ENCODE measurements at places on chromosomes 2 and 18.

GRCh38 chr2:72915907-72916742, 1.2 kb upstream of the EMX1 start:
- peak; percentile 76 for DNase-seq

DNA sequence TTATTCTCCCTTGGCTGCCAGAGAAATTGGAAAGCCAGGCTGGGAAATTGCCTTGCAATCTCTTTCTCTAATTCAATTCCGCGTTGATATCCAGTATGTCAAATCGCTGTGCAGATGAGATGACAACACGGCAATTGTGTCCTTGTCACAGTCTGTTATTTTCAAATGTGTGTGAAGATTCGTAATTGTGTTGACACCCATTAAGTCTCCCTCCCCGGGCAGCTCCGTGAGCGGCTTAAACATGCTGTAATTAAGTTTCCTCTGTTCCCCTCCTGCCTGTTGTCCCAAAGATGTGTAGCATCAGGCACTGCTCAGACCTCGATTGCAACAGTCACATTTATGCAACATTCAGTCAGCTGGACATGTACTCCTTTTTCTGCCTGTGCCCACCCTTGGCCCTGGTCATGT, 209.5 kb downstream of the LPIN1 start:
- no peak for DNase-seq

DNA sequence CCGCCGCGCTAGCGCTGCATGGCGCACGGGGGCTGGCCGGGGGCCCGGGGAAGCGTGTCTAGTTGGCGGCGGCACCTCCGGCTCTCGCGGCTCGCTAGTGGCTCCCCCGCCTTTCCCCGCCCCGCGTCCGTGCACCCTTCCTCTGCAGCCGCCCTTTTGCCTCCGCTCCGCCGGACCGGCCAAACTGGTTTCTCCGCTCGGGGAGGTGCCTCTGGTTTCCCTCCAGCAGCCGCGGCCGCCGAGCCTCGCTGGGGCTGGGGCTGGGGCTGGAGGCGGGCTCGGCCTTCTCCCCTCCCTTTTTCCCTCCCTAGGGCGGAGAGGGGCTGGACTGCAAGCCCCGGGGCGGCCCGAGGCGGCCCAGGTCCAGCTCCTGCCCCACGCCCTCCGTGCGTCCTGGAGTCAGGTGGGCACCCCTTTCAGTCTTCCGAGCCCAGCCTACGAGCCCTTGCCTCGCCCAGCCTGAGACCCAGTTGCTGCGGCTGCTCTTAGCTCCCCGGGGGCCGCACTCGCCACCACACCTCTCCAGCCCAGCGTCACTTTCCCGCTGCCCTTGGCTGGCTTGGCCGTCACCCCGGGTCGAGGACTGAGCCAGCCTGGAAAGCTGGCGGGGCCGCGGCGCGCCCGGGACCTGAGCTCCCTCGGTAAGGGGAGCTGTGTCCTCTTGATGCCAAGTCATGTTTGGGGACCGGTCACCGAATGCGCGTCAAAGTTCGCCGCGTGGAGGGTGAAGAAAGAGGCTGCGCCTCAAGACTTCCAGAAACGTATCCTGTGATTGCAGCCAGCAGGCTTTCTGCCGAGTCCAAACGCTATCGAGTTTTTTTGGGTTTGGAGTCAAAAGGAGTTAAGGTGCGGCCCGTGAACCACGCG, at the start of gene ATP8B1:
Gene ATP8B1 (minus strand): TSS at position 213 of the 867 bp plus-strand sequence. CDS start 71,508 bp downstream, outside the sequence.
- DNase-seq, result peak; percentile 24

GRCh38 chr2:164903951-164904350, 51.4 kb downstream of the SLC38A11 start:
- no peak for DNase-seq

- no peak for DNase-seq
These were observed 127.8 kb downstream of the NXPH2 start for GRCh38 chr2:138652378-138652777.

DNA sequence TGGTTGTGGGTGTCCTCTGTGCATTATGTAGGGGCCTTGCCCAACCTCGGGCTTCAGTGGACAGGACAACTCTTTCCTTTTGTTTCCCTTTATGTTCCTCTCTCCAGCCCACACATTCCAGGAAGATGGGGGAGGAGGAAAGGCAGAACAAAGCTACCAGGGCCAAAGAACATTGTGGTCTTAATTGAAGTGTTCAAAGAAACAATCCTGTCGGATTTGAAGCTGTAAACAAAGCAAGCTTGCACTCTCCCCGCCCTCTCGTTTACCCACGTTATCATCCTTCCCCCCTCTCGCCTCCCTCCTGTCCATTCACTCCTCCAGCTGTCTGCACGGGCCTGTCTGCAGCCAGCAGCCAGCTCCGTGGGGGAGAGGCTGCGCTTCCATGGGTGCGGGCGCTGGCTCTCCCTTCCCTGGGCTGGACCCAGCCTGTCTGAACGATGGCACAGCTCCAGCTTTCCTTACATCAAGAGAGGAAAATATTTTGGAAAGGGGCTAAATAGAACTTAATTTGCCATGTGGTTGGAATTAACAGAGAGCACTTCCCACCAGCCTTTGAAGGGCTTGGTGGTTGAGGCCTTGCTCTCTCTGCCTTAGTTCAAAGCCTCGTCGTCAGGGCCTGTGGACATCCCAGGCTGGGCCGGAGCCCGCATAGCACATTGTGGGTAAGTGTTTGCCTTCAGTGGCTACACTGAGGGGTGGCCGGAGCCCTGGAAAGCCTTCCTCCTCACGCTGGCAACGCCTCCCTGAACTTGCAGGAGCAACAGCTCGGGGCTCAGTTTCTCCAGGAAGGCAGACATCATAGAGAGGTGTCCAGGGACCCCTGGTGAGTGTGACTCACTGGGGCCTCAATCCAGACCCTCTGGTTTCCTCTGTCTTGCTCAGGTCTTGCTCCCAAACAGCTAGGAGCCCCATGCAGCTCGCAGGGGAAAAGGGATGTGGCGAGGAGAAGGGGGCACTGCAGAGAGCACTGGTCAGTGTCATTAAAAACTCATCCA, 60.6 kb upstream of the HS6ST1 start:
- DNase-seq, result peak; percentile 84

GRCh38 chr2:70854411-70854810, 18.8 kb upstream of the CD207 start:
- no peak for DNase-seq

GRCh38 chr2:98470851-98471255, 26.2 kb downstream of the INPP4A start:
- DNase-seq, result no peak

DNA sequence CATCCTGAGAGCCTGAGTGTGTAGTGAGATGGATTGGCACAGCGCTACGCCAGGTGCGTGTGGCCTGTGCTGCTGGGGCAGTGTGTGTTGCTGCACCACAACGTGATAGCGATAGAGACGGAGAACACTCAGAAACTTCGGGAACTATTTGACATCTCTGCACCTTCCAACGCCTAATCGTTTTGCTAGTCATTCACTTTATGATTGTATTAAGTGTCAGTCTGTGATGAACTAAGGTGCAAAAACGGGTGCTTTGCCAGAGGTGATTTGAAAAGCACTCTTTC, 26.0 kb upstream of the IGFBP2 start:
- no peak for DNase-seq

- DNase-seq, result no peak
These were observed 21.1 kb upstream of the RPL31 start for GRCh38 chr2:100981011-100981410.

- peak; percentile 62 for DNase-seq
These were observed 3.7 kb upstream of the SPEG start for GRCh38 chr2:219430633-219431615.

GRCh38 chr2:49146401-49146800, 7.9 kb downstream of the FSHR start:
- DNase-seq, result no peak

GRCh38 chr18:73118121-73118816, 250.5 kb upstream of the NETO1 start:
- no peak for DNase-seq

- no peak for DNase-seq
These were observed 50.9 kb downstream of the TNP1 start for GRCh38 chr2:216808805-216809425.

DNA sequence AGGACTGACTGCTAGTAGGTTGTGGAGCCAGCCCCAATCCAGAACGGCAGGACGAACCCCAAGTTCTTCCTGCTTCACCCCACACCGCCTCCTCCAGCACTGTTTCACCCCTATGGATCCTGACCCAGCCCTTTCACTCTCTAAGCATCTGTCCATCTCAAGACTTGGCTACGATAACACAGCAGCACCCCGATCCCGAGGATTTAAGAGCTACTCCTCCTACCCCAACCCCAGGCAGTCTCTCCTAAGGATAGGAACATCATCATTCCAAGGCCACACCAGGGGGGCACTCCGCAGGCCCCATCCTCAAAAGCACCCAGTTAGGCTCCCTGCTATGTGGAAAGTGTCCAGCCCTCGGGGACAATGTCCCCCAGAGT, 645 bp downstream of the KCTD18 start:
- no peak for DNase-seq

GRCh38 chr18:55240978-55241377, 281.7 kb upstream of the CCDC68 start:
- DNase-seq, result no peak

DNA sequence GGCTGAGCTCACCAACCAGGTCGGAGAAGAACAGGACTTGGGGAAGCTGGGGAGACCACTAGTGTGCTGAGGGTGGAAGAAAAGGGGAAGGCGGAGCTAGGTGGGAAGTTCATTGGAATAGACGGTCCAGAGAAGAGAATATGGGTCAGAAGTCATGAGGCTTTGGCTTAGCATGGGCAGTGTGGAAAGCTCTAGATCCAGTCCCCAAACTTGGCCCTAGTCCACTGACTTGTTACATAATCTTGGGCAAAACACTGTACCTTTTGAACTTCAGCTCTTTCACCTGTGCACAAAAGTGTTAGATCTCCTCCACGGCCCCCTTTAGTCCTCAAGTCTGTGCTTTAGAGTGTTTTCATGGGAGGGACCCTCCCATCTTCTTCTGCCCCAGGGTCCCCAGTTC, 10.7 kb downstream of the GCKR start:
- DNase-seq, result no peak
